ENCODE measurements at places on chromosomes 5 and 9.

DNA sequence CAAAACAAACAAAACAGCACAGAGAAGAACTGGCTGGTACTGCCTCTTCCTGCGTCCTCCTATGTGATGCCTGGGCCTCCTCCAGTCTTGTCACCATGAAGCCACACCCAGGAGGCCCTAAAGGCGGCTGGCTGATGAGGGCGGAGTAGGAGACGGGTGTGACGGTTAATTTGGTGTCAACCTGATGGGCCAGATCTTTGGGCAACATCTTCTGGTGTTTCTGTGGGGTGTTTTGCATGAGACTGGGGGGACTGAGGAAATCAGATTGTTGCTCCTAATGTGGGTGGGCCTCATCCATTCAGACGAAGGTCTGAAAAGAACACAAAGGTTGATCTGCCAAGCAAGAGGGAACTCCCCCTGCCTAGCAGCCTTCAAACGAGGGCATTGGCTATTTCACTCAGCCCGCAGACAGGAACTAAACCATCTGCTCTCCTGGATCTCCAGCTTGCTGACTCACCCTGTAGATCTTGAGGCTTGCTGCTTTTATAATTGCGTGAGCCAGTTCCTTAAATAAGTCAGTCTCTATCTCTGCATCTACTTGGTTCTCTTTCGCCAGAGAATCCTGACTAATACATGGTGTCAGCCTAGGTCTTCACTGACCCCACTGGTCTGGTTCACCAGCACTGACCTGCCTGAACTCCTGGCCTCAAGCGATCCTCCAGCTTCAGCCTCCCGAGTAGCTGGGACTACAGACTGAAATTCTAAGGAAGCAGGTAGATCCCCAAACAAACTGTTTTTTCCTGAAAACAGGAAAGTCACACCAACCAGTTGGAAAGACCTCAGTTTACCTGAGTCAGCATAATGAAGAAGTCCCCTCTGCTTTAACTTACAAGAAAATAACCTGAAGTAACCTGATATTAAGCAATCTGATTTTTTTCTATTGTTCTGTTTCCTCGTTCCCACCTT is 12.8 kb upstream of the ZFP62 start:
- DNase-seq: no peak

- DNase-seq: no peak
These were observed 1273.0 kb downstream of the EFNA5 start for GRCh38 chr5:106397700-106398099.

- no peak for DNase-seq
These were observed 974.2 kb upstream of the C9orf72 start for GRCh38 chr9:28547527-28547926.

DNA sequence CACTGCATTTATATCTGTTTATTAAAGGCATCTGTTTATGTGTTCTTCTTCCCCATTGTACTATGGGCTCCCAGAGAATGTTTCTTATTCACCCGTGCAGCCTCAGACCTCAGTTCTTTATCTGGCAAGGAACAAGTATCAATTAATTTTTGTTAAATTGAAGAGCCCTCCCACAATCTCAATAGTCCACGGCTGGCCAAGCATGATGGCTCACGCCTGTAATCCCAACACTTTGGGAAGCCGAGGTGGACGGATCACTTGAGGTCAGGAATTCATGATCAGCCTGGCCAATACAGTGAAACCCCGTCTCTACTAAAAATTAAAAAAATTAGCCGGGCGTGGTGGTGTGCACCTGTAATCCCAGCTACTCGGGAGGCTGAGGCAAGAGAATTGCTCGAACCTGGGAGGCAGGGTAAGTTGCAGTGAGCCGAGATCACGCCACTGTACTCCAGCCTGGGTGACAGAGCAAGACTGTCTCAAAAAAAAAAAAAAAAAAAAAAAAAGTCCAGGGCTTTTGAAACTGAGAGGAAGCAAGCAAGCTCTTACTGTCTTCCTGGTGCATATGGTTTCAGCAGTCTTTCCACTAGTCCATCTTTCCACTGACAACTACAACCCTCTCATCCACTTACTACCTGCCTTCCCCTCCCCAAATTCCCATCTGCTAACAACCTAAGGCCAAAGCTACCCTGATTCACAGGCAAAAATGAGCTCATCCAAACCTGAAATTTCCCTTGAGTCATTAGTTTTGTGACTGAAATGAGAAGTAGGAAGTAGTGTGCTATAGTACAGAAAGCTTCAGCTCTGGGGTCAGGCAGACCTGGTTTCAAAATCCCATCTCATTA is 2.3 kb upstream of the HK3 start:
- no peak for DNase-seq

GRCh38 chr5:77683171-77683732 is 44.7 kb upstream of the OTP start:
- DNase-seq: no peak

DNA sequence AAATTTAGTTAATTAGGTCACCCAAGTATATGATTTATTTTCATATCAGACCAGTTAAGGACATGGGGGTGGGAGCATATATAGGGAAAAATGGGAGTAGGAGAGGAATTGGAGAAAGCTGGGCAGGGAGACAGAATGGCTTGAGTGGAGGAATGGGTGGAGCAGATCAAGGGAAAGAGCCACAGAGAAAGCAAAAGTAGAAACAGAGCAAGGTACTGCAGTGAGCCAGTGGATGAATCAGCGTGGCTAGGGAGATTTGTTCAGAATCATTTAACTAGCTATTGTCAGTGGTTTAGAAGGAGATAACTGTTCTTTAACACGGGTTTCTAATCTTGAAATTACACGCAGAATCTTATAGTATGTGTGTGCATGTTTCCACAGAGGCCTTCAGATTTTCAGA is 37.4 kb downstream of the SNX24 start:
- DNase-seq: no peak

- DNase-seq: no peak
These were observed 36.2 kb upstream of the ANKRD55 start for GRCh38 chr5:56269216-56269927.

- DNase-seq: no peak
These were observed 225.3 kb upstream of the CLINT1 start for GRCh38 chr5:158084292-158084691.

DNA sequence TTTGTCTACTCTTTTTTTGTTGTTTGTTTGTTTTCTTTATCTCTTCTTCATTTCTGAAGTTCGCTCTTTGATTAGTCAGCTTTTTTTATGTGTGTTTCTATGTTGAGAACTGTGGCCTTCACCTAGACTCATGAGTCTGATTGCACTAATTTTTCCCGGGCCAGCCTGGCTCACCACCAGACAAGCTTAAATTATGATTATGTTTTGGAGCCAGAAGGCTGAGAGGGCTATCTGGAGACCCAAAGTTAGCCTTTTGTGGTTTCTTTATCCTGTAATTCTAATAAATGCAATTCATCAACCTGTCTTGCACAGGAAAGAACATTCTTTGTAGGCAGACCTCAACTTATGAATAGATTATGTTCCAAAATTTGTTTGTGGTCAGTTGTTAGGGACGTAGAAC is 20.8 kb upstream of the ACTBL2 start:
- DNase-seq: no peak

DNA sequence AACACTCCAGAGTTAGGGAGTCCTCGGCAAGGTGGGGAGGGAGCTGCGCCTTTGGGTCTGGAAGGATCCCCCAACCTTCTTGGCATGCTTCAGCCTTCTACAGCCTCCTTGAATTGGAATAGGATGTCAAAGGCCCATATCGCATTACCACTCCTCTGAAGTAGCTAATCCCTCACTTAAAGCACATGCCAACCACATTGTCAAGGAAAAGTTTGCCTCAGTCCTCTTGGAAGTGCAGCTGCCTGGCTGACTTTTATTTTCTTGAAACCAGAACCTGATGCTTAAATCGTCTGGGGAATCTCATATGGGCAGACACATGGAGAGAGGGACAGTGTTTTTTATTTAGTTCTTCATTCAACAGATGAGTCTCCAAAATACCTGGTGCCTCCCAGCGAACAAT is 14.5 kb downstream of the CXCL14 start:
- DNase-seq: no peak

DNA sequence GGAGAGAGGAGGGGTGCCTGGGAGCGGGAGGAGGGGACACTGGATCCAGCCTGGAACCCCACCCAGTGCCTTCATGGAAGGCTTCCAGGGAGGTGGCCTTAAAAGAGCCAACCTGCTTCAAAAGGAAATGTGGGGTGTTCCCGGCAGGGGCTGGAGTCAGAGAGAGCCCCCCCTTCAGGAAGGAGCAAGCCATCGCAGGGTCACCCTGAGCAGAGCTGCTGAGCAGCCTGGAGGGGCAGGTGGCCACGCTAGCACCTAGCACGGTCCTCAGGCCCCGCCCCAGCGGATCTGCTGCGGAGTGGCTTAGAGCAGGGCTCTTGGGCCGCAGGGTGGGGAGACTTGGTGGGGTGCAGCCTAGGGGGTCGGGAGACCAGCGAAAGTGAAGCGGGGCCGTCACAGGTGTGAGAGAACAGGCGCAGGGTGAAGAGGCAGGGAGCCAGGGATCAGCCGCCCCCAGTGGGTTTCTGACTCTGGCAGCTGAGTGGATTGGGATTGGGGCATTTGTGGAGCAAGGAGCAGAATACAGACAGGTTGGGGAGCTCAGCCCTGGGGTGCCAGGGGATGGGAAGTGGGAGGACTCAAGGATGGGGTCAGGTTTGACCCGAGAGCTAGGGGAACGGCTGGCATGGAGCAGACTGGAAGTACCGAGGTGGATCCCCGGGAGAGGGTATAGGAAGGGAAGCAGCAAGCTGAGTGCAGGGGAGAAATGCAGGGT is 1.5 kb downstream of the LCN2 start:
- DNase-seq: no peak

DNA sequence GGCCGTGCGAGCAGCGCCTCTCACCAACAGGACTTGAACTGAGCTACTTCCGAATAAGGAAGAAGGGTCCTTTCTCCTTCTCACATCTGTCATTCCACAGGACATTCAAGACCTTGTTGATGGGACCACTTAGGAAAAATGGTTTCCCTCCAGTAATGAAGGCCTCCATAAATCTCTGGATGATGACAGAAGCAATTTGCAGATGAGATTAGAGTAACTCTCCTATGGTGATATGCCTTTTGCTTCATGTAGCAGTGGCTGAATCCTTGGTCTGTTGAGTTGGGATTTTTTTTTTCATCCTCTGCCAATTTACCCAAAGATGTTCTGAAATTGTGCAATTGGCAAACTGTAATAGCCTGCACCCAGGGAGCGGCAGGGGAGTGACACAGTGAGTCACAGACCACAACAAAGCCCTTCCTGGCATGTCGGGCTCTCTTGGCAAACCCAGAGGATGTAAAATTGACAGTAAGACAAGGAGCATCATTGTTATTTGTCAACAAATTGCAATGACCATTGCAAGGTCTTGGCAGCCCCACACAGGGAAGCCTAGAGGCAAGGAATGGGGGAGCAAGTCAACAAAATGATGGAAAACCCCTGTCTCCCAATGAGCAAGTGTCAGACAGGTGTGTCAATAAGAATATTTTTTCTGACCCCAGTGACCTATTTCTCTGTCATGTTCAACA is 275.9 kb downstream of the ACTL7B start:
- DNase-seq: no peak

DNA sequence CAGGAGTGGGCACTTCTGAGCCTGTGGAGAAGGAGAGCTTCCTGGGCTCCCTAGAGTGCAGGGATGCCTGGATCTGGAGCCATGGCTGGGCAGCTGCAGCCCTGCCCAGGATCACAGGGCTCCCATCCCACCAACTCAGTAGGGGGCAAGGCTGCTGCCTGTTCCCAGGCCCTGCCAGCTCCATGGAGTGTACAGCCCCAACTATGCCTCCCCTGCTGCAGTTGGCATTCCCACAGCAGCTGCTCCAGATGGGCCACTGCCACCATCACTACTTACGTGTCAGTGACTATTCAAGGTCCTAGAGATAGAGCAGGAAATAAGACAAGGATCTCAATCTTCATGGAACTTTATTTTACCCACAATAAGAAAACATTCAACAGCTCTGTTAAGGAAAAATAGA is 107.1 kb upstream of the TNPO1 start:
- no peak for DNase-seq

GRCh38 chr5:141524604-141525597 is 36.0 kb downstream of the PCDHGC5 start:
- peak; percentile 96 for DNase-seq

DNA sequence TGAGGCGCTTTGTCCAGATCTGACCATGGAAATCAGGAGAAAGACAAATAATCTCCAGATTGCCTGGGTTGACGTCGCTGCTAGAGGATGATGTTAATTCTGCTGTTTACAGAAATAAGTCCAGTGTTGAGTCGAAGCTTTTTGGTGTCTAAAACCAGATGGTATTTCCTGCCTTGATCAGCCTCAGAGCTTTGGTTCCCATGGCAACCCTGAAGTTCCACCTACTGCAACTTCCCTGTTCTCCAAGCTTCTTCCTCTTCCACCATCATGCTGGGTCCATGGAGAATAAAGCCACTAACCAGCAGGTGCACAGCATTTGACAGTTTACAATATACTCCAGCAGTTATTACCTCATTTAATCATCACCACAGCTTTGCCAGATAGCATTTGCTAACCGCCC is 18.0 kb upstream of the GABBR2 start:
- DNase-seq: no peak

DNA sequence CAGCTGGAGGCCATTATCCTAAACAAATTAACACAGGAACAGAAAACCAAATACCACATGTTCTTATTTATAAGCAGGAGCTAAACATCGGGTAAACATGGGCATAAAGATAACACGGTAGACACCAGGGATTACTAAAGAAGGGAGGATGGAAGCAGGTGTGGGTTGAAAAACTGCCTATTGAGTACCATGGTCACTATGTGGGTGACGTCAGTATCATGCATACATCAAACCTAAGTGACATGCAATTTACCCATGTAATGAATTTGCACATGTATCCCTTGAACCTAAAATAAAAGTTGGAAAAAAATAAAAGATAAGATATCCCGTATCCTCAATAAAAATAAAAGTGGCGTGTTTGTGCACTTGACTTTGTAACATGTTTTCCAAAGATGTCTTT is 88.8 kb downstream of the DOCK8 start:
- DNase-seq: no peak

- no peak for DNase-seq
These were observed 25.7 kb upstream of the RFK start for GRCh38 chr9:76419782-76420380.

- no peak for DNase-seq
These were observed 15.8 kb downstream of the ISL1 start for GRCh38 chr5:51398875-51399642.

GRCh38 chr9:2621722-2622460 is at the start of gene VLDLR:
TSS of gene VLDLR (plus strand) at chr9:2621787. CDS start at chr9:2622190, 403 bp downstream.
- no peak for DNase-seq

DNA sequence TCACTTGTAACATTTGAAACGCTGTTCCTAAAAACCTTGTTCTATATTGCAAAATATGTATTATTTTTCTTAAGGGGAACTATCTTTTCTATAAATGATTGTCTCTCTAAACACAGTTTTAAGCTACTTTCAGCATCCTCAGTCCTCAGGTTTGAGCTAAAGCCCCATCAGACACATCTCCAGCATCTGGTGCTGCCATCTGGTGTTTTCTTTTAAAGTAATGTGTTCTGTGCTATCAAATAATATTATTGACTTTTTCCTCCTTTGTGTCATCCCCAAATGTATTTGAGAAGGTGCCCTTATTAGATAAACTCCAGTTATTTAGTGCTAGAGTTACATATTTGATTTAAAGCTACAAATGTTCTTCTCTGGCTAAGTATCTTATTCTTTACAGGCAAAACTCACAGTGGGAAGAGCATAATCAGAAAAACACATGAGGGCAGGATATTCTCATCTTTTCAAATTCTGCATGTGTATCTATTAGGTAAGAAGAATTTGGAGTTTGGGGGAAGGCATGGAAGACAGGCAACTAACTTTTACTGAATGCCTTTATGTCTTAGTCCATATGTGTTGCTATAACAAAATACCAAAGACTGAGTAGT is 27.5 kb downstream of the ZNF474 start:
- no peak for DNase-seq

- no peak for DNase-seq
These were observed 15.2 kb upstream of the TBCA start for GRCh38 chr5:77791356-77791755.

GRCh38 chr5:66477596-66477995 is 118.6 kb upstream of the MAST4 start:
- no peak for DNase-seq
